ENCODE measurements at places on chromosomes 5 and 9.

- no peak for DNase-seq
These were observed 11.0 kb upstream of the PLAC8L1 start for GRCh38 chr5:146116361-146116760.

DNA sequence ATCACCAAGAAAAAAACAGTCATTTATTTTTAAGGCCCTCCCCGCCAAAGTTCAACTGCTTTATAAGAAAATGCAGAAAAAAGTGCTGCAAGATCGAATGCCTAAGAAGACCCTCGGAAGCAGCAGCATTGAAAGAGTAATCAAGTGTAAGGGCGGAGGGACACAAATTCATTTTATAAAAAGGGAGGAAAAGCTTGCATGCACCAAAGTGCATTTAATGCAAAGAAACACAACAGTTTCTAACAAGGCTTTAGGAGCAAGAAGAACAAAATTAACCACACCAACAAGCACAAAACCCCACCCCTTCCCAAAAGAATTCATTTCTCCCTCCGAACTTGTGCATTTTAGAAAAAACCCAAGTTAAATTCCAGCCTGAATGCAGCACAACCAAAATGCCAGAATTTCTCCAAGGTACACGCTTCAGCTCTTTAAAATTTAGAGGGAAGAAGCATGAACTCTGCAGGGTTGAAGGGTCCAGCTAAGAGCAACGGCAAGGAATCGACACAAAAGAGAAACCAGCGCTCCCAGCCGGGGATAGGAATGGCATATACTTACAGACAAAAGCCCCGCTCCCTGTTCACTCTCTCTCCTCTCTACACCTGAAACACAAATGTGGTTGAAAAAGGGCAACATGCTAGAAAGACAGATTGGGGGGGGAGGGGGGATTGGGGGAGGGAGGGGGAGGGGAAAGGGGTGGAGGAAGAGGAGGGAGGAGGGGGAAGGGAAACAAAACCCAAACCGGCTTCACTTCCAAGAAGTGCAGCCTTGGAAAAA, at the start of gene NREP:
NREP (minus strand) TSS at position 614 of the 774 bp plus-strand sequence. CDS start 1,422 bp downstream, outside the sequence.
- DNase-seq: peak; percentile 58

GRCh38 chr5:132368186-132368585, 1.3 kb upstream of the SLC22A5 start:
- DNase-seq: no peak

- DNase-seq: peak; percentile 25
These were observed 116.6 kb downstream of the KLHL3 start for GRCh38 chr5:137619191-137619870.

- peak; percentile 62 for DNase-seq
These were observed 83.4 kb downstream of the SH3PXD2B start for GRCh38 chr5:172370648-172371545.

- no peak for DNase-seq
These were observed 41.0 kb downstream of the BASP1 start for GRCh38 chr5:17258431-17258830.

- DNase-seq: no peak
These were observed 182.5 kb downstream of the TMEM167A start for GRCh38 chr5:82894716-82895115.

DNA sequence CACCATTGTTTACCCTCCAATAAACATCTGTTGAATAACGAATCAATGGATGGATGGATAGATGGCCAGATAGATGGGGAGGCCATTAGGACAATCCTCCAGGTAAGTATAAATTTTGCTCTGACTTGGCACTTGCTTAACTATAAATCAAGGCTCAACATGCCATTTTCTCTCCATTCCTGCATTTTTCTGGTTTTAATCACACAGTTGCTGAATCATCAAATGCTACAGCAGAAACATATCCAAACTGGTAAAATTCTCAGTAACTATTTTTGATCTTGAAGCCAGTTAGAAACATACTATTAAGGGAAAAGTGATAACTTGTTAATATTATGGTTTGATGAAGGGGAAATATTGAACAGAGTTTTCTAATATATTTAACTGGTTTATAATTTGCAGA, 71.5 kb upstream of the MTAP start:
- no peak for DNase-seq

GRCh38 chr5:157549283-157549629, 26.3 kb downstream of the ADAM19 start:
- DNase-seq: no peak

DNA sequence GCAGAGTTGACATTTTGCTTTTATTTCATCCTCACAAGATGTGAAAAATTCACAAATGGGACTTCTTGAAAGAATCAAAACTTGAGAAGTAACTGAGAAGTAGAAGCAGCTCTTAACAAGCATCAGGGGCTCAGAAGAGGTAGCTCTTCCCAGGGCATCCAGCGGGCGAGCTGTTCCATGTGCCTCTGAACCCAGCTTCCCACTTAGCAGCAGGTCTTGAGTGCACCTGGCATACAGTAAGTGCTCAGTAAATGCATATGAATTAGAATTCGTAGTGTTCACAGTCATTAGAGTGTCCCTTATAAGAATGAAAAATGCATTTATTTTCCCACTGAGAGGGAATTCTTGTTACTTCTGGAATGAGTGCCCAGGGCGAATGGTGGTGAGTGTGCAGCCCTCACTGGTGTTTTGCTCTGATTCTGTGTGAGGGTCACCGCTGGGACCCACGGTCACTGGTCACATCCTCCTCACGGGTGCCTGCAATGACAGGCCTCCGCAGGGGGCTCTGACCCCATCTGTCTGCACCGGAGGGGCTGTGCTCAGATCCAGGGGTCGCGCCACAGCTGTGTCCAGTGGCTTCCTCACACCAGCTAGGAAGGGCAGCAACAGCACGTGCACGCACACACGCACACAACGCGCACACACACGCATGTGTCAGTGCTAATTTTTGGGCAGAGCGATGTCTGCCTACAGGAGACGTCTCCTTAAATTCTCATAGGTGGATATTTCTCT, 26.9 kb downstream of the EXOC3 start:
- DNase-seq: peak; percentile 10

DNA sequence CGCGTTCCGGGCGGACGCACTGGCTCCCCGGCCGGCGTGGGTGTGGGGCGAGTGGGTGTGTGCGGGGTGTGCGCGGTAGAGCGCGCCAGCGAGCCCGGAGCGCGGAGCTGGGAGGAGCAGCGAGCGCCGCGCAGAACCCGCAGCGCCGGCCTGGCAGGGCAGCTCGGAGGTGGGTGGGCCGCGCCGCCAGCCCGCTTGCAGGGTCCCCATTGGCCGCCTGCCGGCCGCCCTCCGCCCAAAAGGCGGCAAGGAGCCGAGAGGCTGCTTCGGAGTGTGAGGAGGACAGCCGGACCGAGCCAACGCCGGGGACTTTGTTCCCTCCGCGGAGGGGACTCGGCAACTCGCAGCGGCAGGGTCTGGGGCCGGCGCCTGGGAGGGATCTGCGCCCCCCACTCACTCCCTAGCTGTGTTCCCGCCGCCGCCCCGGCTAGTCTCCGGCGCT, at the start of gene DAPK1:
DAPK1 (plus strand) TSS at position 264 of the 442 bp plus-strand sequence. CDS start 1,211 bp downstream, outside the sequence.
- DNase-seq: peak; percentile 80

DNA sequence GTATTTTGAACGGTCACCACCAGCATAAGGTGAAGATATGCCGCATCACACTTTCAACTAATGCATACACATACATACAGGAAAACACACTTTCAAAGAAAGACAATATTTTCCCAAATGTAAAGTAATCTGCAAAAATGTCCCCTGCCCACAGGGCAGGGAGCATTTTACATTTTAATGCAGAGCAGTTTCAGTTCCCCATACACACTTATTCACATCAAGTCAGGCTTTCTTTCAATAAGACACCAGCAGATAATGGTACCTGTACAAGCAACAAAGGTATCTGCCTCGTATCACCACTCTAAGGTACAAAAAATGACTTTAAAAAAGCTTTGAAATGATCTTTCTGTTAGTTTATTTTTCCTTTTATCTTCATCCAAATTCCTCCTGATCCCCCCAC, 247.1 kb upstream of the CCNG1 start:
- no peak for DNase-seq

DNA sequence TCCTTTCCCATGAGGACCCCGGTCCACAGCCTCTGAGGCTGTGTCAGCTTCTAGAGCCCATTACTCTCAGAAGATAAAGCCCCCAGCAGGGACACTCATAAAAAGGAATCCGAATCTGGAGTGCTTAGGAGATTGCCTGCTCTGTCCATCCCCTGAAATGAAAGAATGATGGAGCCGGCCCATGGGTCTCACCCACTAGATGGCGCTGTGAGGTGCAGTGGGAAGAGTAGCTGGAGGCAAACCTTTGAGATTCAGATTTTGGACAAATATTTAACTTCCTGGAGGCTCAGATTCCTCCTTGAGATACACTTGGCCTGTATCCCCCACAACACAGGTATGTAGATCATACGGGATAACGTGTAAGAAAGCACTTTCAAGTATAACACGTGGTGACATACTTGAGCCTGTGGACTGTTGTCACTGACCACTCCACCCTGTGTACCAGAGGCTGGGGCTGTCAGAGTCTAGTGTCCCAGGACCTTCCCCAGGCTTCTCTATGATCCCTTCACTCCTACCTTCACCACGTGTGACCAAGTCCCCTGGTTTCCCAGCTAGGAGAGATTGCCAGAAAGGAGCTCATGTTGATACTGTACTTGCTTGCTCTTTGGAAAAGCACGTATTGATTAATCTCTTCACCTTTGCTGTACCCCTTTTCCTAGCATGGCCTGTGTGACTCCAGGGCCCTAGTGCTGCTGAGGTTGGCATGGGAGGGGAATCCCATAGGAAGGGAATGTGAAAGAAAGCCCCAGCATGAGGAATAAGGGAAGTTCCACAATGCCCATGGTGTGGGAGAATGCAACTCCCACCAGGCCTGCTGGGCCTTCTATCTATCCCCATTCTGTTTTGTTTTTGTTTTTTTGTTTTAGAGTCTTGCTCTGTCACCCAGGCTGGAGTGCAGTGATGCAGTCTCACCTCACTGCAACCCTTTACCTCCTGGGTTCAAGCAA, 32.1 kb downstream of the TRMO start:
- DNase-seq: peak; percentile 31

- DNase-seq: no peak
These were observed 214.7 kb downstream of the DENND1A start for GRCh38 chr9:123715258-123715657.

DNA sequence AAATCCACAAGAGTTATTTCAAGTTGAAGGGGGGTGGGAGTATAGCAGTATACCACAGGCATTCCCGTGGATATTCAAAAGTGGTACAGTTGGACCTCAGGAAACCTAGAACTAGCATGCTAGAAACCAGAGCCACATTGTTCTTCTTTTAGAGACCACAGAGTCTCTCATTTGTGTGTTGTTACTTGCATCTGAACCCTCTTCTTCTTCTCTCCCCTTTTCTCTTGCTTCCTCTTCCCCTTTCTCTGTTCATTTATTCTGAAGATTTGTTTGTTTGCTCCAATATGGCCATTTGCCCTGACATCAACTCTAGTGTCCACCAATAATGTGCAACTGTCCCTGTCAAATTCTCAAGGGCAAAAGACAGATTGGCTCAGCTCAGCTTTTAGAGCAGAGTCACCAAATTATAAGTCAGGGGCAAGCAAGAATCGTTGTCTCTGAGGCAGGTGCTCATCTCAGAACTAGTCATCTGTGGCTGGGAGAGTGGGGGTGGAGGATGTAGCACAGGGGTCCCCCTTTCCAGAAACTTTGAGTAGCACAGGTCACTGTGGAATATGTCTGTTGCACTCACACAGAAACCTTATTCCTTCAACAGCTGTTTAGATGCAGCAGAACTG, 321.1 kb downstream of the ARRDC3 start:
- DNase-seq: no peak

DNA sequence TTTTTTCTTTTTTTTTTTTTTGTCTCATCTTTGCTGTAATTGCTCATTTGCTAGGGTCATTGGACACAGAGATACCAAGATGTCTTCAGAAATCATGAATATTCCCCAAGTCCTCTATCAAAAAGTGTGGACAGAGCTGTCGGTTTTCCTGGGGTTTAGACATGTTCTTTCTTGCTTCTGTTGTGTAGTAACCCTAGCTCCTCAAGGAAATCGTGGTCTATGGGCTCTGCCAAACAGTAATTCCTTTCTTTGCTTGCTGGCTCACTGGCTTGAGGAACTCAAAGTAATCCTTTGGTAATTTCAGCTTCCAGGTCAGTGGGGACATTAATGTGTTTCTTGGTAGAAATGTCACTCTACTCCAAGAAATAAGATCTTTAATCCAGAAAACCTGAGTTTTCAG, 101.7 kb downstream of the TMC1 start:
- no peak for DNase-seq

DNA sequence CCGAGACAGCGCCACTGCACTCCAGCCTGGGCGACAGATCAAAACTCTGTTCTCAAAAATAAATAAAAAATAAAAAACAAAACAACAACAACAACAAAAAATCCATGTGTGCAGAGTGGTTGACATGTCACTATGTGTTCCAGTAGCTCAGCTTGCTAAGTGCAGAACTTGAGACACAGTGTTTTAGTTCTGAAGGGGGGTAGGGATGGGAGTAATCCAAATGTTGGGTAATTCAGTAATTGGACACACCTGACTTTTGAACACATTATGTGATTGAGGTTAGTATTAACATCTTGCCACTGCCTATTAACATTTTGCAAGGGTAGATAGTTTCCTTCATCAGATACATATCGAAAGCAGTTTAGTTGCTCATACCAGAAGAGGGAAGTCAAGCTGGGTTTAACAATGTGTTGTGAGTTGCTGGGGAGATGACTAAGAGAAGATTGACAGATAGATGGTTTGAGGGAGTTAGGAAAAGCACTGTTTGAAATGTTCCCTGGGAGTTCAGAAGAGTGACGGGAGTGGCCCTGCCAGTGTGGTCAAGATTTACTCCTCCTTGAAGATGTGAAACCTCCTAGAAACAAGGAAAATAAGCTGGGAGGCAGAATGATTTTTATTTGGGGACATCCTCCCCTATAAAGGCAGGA, 928 bp downstream of the HACD4 start:
- no peak for DNase-seq

- no peak for DNase-seq
These were observed 200.0 kb upstream of the MSX2 start for GRCh38 chr5:174524351-174524750.

DNA sequence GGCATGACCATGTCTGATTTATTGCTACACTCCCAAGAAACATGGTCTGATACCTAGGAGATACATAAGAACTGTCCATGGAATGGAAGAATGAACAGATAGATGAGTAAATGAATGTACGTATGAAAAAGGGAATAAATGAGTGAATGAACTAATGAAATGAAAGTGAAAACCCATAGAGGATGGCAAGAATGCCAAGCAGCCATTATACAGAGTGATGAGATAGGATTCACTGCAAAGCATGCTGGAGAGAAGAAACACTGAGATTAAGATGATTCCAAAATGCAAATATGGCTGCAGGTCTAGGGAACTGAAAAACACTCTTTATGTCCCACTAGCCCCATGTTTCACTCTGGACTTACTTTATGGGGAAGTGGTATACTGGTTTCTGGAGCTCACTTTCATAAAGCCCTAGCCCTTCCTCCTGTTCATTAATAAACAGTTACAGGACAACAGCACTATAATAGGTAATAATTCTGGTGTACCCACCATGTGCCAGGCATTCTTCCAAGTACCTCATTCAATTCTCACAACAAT, 170.3 kb upstream of the RAD23B start:
- no peak for DNase-seq

DNA sequence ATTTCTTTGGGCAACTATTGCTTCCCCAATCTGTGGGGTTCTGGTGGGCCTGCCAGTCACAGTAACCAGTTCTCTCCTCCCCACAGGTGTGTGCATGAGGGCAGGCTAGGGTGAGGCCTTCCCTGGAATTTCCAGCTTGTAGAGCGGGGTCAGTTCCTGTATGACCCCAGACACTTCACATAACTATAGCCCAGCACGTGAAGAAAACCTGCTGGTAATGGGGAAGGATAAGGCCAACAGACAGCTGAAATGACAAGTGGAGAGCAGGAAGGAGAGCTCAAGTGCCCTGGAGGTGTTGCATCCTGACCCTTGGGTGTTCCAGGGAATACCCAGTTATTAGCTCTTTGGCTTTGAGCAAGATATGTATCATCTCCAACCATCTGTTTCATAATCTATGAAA, 142.2 kb downstream of the CDC42SE2 start:
- no peak for DNase-seq
